ENCODE measurements at places on chromosomes 11 and 22.

DNA sequence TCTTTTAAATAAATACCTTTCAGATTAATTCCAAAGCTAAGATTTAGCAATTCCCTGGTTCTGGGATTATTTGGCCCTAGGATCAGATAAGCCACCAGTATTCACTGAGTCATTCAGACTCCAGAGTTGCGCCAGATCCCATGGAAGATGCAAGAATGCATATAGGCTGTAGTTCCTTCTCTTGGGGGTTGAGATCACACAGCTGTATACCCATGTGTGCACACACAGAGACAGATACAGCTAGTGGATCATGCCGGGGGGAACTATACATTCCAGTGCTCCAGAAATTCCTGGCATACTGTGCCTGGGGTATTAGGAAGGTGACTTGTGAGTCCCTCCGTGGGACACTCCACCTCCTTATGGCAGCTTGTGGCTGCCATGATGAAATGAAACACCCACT, 75.4 kb downstream of the ZBTB16 start:
- DNase-seq: no peak

GRCh38 chr22:30855266-30855665, 113.3 kb downstream of the MORC2 start:
- no peak for DNase-seq

DNA sequence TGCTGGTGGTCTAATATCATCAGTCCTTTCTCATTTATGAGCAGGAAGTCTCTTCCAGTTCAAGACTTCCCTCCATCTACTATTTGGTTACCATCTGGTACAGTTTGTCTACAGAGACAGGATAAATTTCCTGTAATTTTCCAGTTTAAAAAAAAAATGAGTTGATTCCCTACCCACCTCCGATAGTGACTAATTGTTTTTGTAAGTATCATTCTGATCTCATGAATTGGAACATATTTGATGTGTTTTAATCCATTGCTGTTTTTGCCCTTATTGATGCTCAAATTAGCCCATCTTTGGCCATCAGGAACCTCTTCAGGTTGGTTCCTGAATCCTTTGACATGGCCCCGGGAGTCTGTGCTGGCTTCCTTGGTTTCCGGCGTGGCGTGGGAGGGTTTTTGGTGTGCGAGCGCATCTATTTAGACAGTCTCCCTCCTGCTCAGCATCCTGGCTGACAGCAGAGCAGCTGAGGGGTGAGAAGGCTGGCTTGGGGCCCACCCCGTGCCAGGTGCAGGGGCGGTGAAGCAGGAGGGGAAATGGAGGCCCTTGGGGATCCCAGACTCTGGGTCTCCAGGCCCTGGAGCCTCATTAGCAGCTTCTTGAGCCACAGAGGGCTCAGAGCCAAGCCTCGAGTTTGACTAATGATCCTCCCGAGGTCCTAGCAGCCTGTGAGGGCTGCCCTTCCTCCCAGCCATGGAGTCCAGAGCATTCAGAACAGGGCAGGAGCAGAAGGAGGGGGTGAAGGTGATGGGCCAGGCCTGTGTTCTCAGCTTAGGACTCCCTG, 6.8 kb downstream of the OMP start:
- DNase-seq: no peak

GRCh38 chr22:46770726-46771125, 8.3 kb downstream of the TBC1D22A start:
- DNase-seq: no peak

GRCh38 chr11:56932572-56933220, 56.0 kb upstream of the OR5AK2 start:
- no peak for DNase-seq
